ENCODE measurements at places on chromosomes 13 and 19.

DNA sequence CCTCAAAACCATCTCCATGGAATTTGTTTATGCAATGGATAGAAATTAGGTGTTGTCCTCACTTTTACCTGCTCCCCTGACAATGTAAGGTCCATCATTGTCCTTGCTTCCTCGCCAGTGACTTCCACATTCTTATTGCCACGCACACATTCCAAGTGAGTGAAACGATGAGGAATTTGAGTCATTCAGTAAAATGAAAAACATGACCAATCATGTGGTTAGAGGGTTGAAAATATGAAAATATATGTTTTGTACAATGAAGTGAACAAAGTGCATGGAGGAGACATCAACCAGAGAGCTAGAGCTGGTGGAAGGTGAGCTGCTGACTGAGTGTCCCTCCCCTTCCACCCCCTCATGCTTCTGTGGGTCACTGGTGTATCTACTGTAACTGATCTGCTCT lies 91.7 kb downstream of the ATP8A2 start:
- DNase-seq, result no peak

GRCh38 chr13:32802159-32802558 lies 214.1 kb upstream of the KL start:
- DNase-seq, result no peak

- peak; percentile 69 for DNase-seq
These were observed 393.6 kb downstream of the TDRD3 start for GRCh38 chr13:60790620-60791019.

DNA sequence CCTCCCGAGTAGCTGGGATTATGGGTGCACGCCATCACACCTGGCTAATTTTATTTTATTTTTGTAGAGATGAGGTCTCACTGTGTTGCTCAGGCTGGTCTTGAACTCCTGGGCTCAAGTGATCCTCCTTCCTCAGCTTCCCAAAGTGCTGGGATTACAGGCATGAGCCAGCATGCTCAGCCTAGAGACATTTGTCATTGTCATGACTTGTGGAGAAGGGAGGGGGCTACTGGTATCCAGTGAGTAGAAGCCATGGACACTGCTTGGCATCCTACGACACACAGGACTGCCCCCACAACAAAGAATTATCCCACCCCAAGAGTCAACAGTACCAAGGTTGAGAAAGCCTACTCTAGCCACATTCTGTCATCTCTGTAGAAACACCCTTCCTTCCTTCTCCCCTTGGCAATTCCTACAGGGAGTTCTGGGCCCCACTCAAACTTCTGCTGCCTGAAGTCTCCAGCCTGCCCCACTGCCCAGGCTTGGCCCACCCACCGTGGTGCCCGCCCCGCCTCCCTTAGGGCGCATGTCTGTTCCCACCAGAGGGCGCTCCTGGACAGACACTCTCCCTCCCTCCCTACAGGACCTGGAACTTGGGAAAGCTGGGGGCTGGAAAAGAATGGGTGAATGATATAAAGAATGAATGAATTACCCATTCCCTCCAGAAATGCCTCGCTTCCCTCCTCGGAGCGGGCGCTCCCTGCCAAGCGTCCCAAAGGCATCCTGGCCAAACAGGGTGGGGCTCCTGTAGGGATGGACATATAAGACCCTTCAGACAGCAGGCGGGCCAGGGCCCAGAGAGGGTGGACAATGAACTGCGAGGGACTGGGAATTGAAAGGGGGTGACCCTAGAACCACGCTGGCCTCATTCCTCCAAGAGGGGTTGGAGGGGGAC lies 5.5 kb upstream of the EMP3 start:
- DNase-seq, result peak; percentile 97

- DNase-seq, result no peak
These were observed 349.4 kb downstream of the RFC3 start for GRCh38 chr13:34167347-34167746.

GRCh38 chr19:46521241-46521868 lies 25.7 kb upstream of the PNMA8B start:
- no peak for DNase-seq

GRCh38 chr19:51702103-51702824 lies 9.1 kb downstream of the SPACA6 start:
- DNase-seq, result peak; percentile 98

GRCh38 chr19:31715249-31715945 lies 366.2 kb upstream of the TSHZ3 start:
- peak; percentile 51 for DNase-seq

GRCh38 chr13:112899281-112900225 lies 69.5 kb upstream of the MCF2L start:
- DNase-seq, result peak; percentile 35

DNA sequence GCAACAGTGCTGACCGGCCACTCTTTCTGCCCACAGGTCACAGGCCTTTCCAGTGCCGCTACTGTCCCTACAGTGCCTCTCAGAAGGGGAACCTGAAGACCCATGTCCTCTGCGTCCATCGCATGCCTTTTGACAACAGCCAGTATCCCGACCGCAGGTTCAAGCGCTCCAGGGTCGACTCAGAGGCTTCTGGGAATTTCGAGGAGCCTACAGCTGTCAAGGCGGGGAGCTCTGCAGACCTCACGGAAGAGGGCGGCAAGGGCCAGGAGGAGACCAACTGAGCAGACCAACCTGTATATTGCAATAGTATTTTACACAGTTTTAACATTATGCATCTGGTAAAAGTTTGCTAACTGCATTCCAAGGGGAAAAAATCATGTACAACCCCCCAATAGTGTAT lies 338.5 kb downstream of the ZNF536 start:
- DNase-seq, result no peak

DNA sequence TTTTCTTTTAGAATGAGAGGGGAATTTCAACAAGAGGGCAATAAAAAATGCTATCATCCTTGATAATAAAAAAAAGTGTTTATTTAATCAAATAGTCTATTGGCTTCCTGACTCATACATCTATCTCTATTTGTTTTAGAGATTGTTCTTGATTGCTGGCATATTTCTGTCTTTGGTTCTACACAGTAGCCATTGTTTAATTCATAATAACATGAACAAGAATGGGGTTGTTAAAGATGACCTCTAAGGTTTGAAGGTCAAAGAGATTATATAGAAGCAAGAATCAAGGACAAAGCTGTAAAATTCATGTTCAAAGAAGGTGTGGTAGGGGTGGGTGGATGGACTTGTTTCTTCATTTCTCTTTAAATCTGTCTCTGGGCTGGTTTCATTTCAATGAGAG lies 166.0 kb upstream of the KLF12 start:
- DNase-seq, result no peak

- DNase-seq, result no peak
These were observed 444.5 kb upstream of the GPC6 start for GRCh38 chr13:92781965-92782690.

Measured in endodermal cell (in vitro differentiated cells).